ENCODE measurements at places on chromosomes 4 and X.

DNA sequence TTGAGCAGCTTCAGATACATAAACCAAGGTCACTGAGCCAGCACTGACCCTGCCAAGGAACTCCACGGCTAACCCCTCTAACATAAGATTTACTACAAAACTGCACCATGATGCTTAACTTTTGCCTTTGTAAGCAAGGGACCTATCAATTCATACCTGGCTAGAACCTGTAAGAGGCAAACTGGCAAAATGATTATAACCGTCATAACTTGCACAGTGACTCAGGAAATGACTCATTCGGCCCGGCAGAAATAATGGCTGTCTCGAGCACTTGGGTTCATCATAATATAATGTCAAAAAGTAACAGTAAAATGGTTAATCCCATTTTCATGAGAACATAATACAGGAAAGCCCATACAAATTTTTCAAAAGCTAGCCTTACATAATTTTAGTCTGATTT, 17.2 kb downstream of the RASGEF1B start:
- DNase-seq, result no peak

DNA sequence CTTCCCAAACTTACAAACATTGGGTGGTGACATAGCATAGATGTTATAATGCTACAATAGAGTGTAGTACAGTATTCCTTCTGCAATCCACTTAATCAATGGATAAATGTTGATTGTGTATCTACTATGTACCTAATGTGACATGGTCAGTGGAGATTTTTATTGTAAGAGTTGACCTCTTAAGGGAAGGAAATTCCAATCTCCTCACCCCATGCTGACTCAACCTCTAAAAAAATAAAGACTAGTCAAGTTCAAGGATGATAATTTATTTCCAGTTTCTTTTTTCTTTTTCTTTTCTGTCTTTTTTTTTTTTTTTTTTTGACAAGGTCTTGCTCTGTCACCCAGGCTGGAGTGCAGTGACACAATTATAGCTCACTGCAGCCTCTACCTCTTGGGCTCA, 206.5 kb upstream of the STS start:
- no peak for DNase-seq

- peak; percentile 23 for DNase-seq
Measured at GRCh38 chrX:85084770-85085393, 81.2 kb downstream of the APOOL start.

DNA sequence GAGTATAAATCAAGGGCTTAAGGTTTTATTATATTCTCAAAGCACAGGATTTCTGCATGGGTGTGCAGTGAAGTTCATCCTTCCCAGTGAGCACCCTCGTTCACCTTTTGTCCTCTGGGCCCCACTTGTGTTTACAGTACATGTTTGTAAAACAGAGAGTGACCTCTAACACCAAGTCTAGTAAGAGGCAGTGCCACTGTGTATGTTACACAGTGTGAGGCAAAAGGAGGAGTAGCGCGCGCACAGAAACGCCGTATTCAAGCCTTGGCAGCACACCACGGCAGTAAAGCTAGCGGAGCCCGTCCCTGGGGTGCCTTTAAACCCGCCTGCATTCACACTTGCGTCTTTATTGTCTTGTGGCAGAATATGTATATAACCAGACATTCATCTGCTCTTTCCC, 51.9 kb downstream of the CCNI start:
- DNase-seq, result no peak

DNA sequence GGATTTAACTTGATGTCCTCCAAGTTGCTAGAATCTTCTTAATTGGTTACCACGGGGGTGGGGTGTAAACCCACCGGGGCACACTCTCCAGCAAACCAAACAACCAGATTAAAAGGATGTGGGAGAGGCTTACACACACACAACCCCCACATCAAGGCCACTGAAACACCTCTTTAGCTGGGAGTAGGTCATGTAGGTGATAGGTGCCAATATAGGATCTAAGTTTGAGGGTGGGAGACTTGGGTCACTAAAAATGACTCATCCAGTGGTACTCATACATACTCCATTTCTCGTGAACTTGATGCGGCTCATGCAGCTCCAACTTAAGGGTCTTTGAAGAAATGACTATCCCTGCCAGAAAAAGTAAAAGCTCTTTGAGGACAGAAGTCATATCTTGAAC, 20.5 kb upstream of the CD40LG start:
- no peak for DNase-seq

DNA sequence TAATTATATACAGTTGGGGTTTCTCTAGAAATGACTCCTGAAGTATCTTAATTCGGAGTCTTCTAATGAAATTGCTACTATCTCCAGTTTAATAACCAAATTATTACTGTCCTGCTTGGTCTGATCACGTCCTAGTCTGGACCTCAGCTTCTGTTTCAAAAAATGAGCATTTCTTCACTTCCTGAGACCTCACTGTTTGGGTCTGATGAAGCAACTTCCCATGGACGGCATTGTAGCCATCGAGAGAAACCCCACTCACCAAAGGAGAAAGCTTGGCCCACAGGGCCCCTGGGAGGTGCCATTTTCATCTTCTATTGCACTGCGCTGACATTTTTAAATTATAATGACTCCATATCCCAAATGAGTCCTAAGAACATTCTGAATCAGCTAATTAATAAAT, 178.0 kb downstream of the MGST2 start:
- no peak for DNase-seq

GRCh38 chr4:100938698-100939097, 408.6 kb downstream of the PPP3CA start:
- no peak for DNase-seq

DNA sequence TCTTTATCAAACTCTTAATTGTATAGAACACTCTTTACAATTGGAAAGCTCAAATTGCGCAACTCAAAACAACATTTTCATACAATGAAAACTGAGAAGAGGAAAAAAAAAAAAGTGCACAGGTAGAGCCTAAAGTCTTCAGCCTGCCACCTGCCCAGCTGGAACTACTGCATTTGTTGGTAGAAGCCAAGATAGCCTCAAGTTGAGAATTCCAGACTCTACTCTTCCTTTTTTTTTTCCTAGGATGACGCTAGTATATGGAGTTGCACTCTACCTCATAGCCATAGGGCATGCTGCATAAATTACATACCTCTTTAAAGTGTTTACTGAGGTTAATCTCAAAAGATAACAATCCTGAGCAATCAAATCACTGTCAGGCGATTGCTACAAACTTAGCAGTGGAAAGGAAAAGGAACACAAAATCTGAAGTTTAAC, 13.6 kb downstream of the ABCG2 start:
- no peak for DNase-seq

Data from iPS-NIHi11 (cell line).